Fibroblast of upper back skin (primary cell): ENCODE measurements at places on chromosomes 6 and 20.
A peak's percentile ranks its signal among the peaks of the same experiment; 100 is the strongest.

- DNase-seq: peak; percentile 60
Measured at GRCh38 chr6:121835662-121836061, 400.2 kb downstream of the GJA1 start.

DNA sequence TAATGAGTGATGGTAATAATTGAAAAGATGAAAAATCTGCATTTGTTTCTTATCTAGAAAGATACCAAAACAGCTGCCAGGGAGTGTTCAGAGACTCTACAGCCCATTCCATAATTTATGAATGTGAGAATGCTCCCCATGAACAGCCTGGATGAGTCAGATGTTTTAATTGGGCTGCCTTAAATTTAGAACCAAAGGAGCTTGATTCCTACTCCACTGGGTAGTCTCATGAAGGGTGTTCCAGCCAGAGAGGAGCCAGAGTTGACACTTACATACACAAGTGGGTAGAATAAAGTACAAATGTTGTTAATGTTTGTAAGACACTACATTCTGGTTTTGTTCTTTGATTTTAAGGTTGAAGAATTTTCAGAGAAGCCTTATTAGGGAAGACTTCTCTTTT, 158.7 kb upstream of the PRND start:
- DNase-seq: no peak

DNA sequence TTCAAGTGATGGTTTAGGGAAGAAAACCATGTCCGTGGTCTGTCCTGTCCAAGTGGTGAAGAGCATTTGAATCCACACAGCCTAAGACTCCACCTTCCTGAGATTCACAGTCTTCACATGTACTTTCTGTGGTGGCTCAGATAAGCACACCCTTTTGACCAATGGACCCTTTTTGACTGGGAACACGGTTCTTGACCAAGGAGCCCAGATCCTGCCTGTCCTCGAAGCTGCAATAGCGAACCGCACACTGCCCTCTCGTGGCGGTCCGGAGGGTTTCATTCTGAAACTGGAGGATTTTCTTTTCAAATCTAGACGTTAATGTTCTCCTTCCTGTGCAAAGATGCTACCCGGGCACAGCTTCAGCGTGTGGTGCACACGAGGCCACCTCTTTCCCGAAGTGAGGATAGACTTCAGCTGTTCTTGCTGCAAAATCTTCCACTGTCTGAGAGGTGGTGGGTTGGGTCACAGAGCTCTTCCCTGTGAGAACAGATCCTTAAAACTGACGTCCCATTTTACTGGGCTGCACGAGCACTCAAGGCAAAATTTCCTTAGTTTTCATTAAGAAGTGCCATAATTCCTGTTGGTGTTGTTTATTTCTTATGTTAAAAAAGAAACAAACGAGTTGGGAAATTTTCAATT, 90.5 kb downstream of the SYNJ2 start:
- peak; percentile 67 for DNase-seq

DNA sequence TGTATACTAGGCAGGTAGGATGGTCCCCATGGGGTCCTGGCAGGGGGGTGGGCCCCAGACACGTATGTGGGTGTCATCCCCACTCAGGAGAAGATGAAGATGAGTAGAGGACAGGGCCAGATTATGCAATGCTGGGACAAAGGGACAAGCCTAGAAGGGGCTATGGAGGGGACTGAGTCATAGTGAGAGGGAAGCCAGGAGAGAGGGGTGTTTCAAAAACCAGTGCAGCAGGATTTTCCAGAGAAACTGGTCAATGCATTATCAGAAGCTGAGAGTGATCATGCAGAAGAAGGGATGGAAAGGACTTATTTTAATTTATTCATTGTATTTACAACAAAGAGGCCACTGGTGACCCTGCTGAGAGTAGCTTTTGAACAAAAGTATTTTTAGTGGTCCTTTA, 74.0 kb downstream of the PPP1R3G start:
- DNase-seq: no peak

- no peak for DNase-seq
Measured at GRCh38 chr6:149137594-149137993, 179.9 kb upstream of the TAB2 start.

DNA sequence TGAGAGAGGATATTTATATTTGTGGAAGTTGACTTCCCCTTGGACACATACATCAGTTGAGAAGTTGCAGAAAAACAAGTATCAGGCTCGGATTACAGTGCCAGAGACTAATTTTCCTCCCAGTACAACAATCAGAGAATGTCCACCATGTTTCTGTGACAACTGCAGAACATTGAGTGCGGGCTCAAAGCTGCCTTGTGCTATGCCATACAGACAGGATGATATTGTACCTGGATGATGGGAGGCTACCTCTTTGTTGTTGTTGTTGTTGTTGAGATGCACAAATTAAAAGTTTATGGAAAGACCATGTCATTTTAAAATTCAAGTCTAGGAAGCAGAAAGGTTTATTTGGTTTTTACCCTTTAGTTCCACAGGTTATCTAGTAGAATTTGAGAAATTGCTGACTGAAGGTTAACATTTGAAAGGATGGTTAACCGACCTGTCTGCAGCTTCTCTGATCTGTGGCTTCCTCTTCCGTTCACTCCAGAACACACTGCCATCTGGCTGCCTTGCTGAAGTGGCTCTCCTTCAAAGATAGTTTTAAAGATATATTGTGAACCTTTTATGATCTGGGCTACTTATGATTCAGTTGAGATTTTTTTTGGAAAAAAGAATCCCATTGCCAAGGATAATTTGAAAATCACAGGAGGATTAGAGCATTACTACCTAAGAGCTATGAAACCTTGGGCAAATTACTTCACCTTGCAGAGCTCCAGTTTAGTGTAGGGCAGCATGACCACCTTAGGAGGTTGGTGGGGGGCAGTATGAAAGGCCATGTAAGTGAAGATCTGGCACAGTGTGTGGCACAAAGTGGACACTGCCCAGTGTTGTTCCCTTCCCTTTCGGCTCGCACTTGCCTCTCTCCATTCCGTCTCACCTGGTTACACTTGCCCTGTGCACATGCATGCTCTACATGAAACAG, 15.9 kb downstream of the TMEM200A start:
- DNase-seq: peak; percentile 42

GRCh38 chr6:142903812-142904211, 41.2 kb downstream of the HIVEP2 start:
- DNase-seq: peak; percentile 35
